Stimulated activated CD4-positive, alpha-beta T cell treated with anti-CD3 and anti-CD28 coated beads, Interleukin-12 subunit alpha, Interleukin-12 subunit beta, amount 100 ng/mL, for 48 hours (primary cell): ENCODE measurements at places on chromosomes 5 and 9.

GRCh38 chr9:92482329-92482728 is at the start of gene ASPN:
Gene ASPN (minus strand): TSS chr9:92482506.
- no peak for DNase-seq

DNA sequence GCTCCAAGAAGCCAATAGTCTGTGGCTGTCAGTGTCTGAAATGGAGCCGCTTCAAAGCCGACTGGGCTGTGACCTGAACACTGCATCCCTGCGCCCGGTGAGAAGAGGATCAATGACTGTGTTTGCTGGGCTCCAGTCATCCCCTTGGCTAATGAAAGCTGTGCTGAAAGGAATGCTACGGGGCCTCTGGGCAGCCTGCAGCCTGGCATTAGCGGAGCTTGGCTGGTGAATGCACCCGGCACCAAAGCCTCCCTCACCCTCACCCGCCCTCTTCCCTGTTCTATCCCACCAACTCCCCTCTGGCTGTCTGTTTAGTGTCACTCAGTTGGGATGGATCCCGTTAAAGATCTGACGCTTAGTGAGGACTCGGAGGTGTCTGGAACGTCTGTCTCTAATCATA is 355.3 kb downstream of the BNC2 start:
- DNase-seq, result no peak

GRCh38 chr5:7471710-7472109 is 75.8 kb downstream of the ADCY2 start:
- no peak for DNase-seq

GRCh38 chr9:135310134-135310533 is 169.4 kb upstream of the PPP1R26 start:
- DNase-seq, result no peak

DNA sequence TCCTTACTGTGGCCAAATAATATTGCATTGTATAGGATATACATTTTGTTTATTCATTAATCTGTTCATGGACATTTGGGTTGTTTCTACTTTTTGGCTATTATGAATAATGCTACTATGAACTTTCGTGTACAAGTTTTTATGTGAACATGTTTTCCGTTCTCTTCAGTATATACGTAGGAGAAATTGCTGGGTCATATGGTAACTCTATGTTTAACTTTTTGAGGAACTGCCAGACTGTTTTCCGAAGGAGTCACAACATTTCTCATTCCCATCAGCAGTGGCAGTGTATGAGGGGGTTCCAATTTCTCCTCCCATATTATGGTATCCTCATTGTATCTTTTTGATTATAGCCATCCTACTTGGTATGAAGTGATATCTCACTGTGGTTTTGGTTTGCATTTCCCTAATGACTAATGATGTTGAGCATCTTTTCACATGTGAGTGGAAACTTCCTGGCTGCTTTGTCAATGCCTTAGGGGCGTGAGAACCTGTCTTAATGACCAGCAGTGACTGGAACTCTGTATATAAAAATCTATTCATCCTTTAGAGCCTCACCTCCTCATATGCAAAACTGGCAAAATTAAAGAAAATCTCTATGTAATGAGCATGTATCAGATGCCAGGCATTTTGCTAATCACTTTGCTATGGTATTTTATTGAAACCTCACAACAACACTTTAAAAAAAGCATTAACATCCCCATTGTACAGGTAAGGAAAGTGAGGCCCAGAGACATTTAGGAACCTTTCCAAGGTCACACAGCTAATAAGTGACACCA is 47.8 kb upstream of the TGFBR1 start:
- no peak for DNase-seq

- DNase-seq, result no peak
Observed at GRCh38 chr5:114419067-114419388, 57.2 kb downstream of the KCNN2 start.

DNA sequence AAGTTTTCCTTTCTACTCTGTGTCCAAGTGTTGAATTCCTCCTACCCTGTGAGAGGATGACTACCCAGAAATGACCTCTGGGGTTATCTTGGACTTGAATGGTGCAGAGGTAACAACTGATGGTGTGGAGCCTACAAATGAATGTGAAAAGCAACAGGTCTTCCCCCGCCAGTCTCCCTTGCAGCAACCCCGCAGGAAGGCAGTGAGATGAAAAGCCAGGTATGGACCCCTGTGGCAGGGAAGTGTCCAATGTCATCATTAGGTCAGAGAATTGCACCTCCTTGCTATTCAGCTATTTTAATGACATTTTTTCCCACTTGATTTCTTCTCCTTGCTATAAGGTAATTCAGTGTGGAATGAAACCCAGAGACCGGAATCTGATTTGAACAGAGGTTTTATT is 58.5 kb downstream of the MAT2B start:
- no peak for DNase-seq

DNA sequence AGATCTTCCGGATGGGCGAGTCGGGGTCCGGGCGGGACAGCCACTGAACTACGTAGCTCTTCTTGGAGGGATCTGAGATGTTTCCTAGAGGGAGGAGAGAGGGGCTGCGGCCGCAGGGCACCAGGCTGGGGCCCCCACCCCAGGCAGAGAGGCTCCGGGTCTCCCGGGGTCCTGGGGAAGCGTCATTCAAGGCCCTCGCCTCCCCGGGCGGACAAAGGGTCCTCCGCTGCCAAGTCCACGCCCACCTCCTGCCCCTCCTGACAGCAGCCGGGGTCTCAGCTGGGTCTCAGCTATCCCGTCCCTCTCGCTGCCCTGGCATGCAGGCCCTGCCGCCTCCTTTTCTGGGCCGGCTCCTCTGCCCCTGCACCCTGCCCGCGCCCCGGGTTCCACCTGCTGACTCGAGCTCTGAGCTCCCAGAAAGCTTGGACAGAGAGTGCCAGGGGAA is 61.5 kb downstream of the ZNF354C start:
- DNase-seq, result no peak

DNA sequence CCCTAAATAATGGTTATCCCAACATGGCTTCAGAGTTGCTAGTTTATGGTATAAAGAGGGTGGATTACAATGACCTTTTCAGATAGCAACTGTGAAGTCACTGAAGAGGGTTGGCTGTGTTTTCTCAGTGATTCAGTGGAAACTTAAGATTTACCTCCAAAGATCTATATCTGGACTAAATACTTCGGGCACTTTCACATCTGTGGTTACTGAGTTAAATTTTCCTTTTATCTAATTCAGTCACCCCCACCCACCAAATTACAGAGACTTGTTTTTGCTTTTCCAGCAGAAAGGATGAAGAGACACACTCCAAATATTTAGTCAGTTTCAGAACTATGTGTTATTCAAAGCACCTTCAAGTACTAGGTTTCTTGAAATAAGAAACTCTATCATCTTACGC is 573.2 kb downstream of the CCDC171 start:
- DNase-seq, result no peak

DNA sequence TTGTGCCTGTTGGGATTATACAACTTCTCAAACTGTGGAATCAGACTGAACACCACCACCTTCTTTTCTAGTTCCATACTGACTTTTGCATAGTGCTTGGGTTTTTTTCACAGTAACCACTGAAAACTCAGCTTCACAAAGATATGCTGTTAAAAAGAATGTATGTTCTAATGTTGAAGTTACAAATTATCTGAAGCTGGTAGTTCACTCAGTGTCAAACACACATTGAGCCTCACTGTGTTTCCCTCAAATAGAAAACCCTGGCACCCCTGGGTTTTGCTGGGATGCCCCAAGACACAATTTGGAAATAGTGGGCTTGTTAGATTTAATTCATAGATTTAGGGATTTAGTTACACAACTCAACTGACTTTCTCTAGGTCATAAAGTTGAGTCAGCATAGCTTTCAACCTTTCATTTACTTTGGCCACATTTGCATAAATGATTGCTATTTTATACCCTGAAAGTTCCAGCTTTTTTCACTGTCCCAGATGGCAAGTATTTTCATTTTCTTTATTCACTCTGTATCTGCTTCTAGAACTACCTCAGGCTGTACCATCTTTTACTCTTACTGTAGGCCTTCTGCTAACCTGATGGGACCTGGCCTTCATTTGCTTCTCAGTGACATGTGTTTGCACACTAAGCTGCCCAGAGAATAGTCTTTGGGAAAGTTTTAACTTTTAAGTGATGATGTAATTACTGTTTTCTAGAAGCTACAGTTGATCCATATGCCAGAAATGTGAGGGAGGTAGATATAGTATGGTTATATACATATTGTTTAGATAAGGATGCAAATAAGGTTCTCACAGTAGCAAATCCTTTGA is 115.1 kb downstream of the CDC42SE2 start:
- no peak for DNase-seq

DNA sequence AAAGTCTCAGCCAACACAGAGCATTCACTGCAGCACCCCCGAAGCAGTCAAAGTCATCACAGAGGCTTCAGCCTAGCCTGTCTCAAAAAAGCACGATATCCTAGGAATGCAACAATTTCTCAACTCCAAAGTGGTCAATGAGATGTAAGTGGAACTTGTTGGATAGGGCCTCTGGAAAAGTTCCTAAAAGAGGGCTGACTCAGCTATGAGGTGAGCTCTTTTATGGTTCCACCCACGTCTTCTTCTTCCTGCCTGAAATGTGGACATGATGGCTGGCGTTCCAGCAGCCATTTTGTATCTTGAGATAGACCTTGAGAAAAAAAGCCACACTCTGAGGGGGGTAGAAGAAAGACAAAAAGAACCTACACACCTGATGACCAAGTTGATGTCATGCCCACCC is 32.5 kb upstream of the TRIO start:
- no peak for DNase-seq

- no peak for DNase-seq
Observed at GRCh38 chr5:102858808-102859207, 103.7 kb downstream of the PAM start.

DNA sequence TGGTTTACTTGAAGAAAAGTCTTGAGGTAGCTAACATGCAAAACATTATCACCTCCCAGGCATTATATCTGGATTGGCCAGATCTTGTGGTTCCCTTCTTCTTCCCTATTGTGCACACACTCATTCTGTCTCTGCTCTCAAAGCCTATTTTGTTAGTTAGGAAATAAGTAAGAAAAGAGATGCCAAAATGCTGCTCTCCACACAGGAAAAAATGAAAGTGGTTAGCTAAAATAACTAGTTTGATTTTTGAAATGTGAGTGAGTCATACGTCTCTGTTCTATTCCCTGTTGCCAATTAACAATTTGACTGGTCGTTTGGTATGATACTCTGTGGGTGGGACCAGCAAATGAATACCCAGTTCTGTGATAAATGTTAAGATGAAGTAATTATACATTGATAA is 28.1 kb downstream of the LMNB1 start:
- no peak for DNase-seq

GRCh38 chr9:105969636-105970035 is 275.3 kb downstream of the TMEM38B start:
- DNase-seq, result no peak

DNA sequence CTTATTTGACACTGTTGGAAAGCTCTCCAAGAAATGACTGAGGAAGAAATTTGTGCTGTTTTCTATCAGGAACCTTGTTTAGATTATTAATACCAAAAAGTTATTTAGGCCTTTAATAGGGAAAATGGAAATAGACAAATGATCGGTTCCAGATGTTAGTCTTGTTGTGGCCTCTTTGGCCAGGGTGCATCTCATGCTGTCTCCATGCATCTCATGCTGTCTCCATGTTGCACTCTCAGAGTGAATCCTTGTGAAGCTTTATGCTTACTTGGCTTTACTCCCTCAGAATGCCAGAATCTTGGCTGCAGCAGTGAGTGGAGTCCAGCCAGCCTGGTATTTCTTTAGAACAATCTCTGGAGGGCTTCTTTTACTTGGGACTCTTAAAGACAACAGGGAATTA is 185.5 kb downstream of the ARHGAP26 start:
- no peak for DNase-seq

DNA sequence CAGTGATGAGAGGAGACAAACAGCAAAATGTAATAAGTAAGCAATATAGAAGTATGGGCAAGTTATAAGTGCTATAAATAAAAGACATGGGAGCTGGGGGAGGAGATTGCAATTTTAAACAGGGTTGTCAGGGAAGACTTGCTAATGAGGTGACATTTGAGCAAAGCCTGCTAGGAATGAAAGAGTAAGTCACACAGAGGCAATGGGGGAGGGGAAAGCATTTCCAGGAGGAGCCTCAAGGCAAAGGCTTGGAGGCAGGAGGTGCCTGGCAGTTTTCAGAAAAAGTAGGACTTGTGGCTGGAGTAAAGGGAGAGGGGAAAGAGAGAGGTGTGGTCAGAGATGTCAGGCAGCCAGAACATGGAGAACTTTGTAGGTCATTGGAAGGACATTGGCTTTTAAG is 124.4 kb upstream of the NMUR2 start:
- no peak for DNase-seq

DNA sequence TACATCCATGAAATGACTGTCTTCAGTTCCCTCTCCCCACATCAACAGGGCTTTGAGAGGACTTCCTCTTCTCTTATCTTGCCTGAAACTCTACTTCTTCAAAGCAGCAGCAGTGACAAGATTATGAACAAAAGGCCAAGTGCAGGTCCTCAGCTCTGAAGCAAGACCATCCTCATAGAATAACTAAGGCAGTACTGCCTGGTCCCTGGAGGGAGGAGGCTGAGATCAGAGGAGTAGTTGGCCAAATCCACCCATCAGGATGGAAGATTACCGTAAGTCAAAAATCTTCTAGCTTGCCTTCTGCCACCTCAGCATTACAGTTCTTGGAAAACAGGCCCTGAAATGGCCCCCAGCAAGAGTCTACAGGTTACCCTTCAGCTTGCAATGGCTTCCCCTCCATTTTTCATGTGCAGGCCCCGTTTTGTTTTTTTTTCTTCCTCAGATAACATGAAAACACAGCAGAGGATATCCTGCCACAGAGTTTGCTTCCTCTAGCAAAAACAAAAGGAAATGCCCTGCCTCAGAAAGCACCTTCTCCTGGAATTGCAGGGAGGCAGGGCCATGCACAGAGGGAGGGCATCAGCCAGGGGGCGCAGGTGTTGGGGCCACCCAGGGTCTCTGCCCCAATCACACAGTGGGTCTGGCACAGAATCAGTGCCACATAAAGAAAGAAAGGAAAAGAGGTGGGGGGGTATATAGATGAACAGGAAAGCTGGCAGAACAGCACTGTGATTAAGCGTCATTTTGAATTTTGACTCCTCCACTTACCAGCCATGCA is 40.0 kb downstream of the KLHL3 start:
- DNase-seq, result no peak

DNA sequence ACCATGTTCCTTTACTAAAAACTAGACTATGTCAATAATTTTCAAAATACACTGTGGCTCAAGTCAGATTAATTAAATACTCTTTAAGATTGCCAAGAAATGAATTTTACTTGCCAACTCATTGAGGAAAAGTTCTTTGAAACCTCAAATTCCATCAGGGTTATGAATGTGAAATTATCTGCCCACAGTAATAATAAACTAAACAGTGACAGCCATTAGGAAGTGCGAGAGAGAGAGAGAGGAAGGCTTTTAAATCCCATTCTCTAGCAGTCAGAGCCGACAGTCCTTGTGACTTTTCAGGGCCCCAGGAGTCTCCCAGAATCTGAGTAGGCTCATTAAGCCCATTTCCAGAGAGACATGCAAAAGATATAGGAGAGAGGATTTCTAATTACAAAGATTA is 236.1 kb downstream of the MARCHF11 start:
- no peak for DNase-seq

- no peak for DNase-seq
Observed at GRCh38 chr9:24439456-24439855, 106.2 kb downstream of the IZUMO3 start.

GRCh38 chr9:82354279-82354659 is 365.7 kb downstream of the SPATA31D1 start:
- no peak for DNase-seq

GRCh38 chr5:102241809-102242421 is 54.2 kb downstream of the SLCO4C1 start:
- DNase-seq, result no peak
